Stimulated activated CD4-positive, alpha-beta T cell treated with anti-CD3 and anti-CD28 coated beads, Interleukin-1b, Interleukin-23, amount 100 ng/mL, for 1 hour (primary cell): ENCODE measurements at places on chromosomes 2 and 18.

DNA sequence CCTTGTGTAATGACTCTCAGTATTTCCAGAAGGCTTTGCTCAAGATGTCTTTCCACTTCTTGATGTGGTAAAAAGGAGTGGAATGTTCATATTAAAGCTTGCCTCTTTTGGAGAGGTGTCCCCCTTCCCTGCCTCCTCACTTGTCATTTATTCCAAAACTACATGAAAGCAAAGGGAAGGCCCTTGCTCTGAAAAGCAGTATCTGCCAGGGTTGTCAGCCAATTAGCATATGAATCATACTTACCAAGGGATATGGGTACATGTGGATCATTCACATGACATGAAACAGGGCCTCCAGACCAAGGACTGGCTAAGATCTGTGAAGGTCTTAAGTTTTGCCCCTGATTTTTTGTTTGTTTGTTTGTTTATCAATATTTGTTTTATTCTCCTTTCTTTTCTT lies 31.3 kb downstream of the ANXA4 start:
- no peak for DNase-seq

DNA sequence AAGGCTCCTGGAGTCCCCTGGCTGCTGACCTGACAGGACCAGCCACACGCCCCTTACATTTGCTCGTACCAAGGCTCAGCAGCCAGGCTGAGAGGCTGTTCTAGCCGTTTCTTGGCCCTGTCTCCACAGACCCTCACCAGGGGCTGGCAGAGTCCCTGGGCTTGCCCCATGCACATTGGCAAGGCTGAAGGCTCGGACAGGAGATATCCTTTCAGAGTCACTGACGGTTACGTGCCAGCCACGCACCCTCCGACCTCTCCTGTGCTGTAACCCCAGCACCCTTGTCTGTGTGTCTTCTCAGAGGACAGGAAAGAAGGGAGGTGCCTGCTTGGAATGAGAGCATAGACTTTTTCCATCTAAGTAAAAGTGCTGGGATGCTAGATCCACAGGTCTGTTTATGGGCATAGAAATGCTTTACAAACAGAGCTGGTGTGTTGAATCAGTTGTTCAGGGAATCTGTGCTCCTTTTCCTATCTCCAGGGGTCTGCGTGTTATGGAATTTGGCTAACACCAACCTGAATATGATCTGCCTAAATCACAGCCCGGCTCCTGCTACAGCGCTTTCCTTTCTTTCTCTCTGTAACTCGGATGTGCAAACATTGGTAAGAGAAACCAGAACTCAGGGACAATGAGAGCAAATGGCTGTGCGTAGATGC lies 41.0 kb downstream of the COPS8 start:
- no peak for DNase-seq

- no peak for DNase-seq
Observed at GRCh38 chr2:136032817-136033535, 47.5 kb upstream of the DARS1 start.

DNA sequence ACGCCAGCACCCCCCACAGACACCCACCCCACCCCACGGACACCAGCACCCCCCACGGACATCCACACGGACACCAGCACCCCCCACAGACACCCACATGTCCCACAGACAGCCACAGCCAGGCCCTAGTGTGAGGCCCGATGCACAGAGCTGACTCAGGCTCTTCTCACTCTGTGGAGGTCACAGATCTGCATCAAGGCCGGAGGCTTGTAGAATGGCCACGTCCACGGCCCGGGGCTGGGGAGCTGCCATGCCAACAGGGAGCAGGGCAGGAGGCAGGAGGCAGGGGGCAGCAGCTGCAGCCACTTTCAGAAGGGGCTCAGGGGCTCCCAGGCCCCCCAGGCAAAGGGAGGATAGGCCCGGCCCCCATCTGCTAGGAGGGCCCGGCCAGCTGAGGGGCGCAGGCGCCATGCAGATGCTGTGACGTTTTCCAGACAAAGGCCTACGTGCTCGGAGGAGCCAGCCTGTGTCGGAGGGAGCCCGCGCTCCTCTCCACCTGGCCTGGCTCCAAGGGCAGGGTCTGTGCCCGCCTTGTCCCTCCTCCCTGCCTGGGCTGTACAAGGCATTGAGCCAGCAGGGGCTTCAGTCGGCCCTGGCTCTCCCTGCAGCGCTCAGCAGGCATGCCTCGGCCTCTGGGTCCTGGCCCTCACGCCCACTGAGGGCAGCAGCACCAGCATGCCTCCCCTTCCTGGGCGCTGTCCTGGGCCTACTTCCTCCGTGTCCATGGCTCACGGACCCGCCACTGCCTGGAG lies 249.0 kb downstream of the TWIST2 start:
- DNase-seq, result no peak

- DNase-seq, result no peak
Observed at GRCh38 chr2:147980940-147981528, 39.5 kb downstream of the ORC4 start.

GRCh38 chr2:237435844-237436587 lies 22.1 kb upstream of the COL6A3 start:
- no peak for DNase-seq

DNA sequence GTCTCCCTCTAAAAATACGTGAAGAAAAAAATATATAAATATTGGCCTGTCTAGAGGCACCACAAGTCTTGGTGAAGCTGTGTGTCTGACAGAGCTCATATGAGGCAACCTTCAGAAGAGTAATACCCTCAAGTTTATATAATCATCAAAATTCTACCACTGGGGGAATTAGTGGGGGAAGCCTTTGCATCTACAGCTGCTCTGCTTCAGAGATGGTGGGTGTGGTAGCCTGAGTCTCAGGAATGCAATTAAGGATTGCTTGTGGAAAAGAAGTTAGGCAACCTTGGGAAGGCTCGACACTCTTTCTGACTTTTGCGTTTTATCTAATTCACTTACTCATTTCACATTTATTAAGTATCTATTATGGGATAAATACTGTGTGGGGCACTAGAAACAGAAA lies 17.4 kb downstream of the TPGS2 start:
- no peak for DNase-seq

GRCh38 chr2:235333076-235333475 lies 160.8 kb upstream of the AGAP1 start:
- DNase-seq, result no peak

GRCh38 chr2:196464311-196464710 lies 175.2 kb upstream of the CCDC150 start:
- no peak for DNase-seq

GRCh38 chr2:101714118-101714517 lies 16.6 kb downstream of the MAP4K4 start:
- no peak for DNase-seq

GRCh38 chr18:25281556-25281955 lies 70.4 kb downstream of the ZNF521 start:
- no peak for DNase-seq

GRCh38 chr2:24203029-24203786 lies 28.4 kb downstream of the FAM228A start:
- DNase-seq, result no peak

GRCh38 chr2:168997794-168998193 lies 33.3 kb downstream of the ABCB11 start:
- no peak for DNase-seq

DNA sequence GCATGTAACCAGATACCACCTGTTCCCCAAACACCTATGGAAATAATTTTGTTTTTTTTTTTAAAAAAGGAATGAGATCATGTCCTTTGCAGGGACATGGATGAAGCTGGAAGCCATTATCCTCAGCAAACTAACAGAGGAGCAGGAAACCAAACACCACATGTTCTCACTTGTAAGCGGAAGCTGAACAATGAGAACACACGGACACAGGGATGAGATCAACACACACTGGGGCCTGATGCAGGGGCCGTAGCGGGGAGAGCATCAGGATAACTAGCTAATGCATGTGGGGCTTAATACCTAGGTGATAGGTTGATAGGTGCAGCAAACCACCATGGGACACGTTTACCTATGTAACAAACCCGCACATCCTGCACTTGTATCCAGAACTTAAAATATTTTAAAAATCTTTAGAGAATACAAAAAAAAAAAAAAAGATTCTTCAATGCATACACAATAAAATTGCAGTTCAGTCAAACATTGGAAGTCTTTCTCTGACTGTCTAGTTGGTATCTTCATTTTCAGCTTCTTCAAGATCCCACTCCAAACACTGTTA lies 11.6 kb upstream of the CASP10 start:
- DNase-seq, result no peak
